ENCODE measurements at places on chromosomes 3 and 15.

DNA sequence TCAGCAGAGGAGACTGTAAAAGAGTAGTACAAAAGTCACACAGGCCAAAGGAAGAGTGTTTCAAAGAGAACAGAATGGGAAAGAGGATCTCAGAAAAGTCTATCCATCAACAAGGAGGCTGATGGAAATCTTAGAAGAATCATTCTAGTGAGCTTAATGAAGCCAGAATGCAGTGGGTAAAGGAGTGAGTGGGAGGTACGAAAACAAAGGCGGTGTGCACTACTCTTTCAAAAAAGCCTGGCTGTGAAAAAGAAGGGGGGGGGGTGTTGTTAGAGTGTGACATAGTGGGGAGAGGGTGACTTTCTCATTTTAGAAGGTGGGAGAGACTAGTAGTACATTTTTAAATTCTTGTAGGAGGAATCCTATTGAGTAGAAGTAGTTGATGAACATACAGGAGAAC lies 11.7 kb downstream of the PAQR9 start:
- DNase-seq = no peak

- no peak for DNase-seq
Measured at GRCh38 chr3:72231439-72232196, 446.7 kb upstream of the PROK2 start.

DNA sequence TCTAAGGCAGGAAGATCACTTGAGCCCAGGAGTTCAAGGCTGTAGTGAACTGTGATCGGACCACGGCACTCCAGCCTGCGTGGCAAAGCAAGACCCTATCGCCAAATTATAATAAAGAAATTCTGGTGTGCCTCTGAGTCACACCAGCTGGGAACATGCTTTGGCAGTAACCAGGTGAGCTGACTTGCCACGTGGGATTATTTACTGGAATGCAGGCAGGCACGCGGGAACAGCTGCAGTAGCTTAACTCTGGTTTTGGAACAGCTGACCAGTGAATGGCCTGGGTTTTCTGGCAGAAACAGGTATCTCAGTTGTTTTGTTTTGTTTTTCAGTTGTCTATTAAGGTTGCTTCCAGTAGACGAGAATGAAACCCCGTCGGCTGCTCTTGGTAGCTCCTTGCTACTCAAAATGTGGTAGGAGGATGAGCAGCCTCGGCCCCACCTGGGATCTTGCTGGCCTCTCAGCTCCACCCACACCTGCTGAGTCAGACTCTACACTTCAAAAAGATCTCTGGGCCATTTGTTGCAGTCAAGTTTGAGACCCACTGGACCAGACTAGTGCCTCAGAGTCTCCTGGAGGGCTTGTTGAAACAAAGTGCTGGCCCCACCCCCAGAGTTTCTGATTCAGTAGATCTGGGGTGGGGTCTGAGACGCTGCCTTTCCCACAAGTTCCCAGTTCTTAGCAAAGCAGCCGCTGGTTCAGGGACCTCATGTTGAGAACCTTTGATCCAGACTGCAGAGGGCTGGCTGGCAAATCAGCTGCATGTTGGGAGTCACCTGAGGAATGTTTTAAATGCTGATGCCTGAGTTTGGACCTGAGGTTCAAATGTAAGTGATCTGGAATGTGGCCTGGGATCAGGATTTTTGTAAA lies 26.6 kb downstream of the IDH2 start:
- DNase-seq = no peak

GRCh38 chr3:127068111-127068810 lies 85.3 kb downstream of the PLXNA1 start:
- no peak for DNase-seq

Measured in type B pancreatic cell (in vitro differentiated cells).